Lower lobe of right lung (tissue), 2 donors: ENCODE measurements at places on chromosomes 3 and 15.

DNA sequence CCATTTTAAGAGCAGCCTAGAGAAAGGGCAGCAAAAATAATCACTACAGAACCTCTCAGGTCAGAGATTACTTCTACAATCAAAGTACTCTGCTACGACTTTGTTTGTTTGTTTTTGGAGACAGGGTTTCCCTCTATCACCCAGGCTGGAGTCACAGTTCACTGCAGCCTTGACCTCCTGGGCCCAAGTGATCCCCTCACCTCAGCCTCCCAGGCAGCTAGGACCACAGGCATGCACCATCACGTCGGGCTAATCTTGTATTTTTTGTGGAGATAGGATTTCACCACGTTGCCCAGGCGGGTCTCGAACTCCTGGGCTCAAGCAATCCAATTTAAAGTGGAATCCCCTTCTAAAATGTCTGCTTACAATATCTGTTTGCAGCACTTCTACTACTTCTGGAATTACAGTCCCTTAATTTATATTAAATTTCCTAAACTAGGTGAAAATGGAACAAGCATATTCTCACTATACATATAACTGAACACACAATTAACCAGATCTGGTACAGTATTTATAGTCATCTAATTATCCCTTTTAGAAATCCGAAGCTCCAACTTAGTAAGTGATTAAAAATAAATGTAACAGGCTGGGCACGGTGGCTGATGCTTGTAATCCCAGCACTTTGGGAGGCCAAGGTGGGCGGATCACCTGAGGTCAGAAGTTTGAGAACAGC, 4.4 kb downstream of the UACA start:
- no peaks in the 10 kb centered on the region for H3K36me3 ChIP-seq
- no peak overlapping the region for H3K4me3 ChIP-seq
- H3K4me1 ChIP-seq: peaks cover 41% of the 10 kb centered on the region
- DNase-seq: no peak
- peaks cover 18% of the 10 kb centered on the region for H3K27me3 ChIP-seq
- H3K27ac ChIP-seq: no peak overlapping the region

DNA sequence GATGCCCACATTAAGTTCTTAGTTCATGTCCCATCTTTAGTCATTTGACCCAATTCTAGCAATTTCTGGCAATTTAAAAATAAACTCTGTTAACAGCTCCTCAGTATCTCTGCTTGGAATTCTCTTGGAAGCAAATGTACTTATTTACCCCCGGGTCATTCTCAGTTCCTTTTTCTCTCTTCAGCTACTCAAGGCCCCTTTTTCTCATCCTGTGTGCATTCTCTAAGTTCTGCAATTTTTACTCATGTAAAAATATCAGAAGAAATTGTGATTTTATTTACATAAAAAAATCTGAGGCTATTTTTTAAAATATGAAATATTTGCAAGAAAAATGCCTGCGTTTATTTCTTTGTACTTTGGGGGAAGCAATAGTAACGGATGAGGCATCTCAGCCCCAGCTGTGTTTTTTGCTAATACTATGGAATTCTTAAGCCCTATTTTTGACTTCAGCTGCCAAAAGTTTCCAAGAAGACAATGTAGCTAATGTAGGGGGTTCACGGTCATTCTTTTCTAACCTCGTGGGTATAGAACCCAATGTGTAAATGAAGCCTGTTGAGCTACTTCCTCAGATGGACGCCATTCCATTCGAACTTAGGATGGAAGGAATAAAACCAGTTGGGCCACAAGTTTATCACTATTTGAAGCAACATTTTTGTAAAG, 20.0 kb downstream of the CERS3 start:
- H3K27me3 ChIP-seq: no peaks in the 10 kb centered on the region
- H3K36me3 ChIP-seq: no peaks in the 10 kb centered on the region
- H3K4me3 ChIP-seq: no peak overlapping the region
- H3K4me1 ChIP-seq: no peaks in the 10 kb centered on the region
- DNase-seq: no peak

- H3K4me3 ChIP-seq: no peak overlapping the region
- no peak for DNase-seq
- H3K36me3 ChIP-seq: peaks cover 26% of the 10 kb centered on the region
These were observed 73.2 kb downstream of the AAGAB start for GRCh38 chr15:67181221-67181639.

GRCh38 chr3:116453666-116454346, 8.5 kb upstream of the LSAMP start:
- DNase-seq: no peak
- no peaks in the 10 kb centered on the region for H3K4me1 ChIP-seq
- no peak overlapping the region for H3K27ac ChIP-seq
- H3K27me3 ChIP-seq: no peaks in the 10 kb centered on the region

DNA sequence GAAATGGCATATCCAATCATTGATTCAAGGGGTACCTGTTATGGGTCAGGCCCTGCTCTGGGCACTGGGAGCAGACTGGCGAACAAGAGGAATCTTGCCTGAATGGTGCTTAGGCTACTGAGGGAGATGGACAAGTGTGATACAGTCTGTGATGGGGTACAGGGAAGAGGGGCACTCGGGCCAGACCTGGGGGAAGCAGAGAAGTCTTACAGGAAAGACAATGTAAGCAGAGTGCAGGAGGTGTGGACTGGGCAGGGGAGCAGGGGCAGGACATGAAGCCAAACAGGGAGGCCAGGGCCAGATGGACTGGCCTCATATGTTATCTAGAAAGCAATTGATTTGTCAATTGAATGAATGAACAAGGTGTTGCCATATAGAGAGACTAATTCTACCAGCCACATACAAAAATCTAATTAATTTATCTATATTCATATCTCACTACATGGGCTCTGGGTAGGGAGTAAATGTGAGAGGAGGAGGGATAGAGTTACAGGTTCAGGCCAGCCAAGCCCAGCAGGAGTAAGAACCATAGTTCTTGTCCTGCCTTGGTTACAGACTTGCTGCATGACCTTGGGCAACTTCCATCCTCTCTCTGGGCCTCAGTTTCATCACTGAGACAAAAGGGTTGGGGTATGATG, 3.6 kb upstream of the IGDCC4 start:
- H3K27ac ChIP-seq: no peak overlapping the region
- no peak for DNase-seq
- H3K27me3 ChIP-seq: peaks cover 12% of the 10 kb centered on the region
- peaks cover 9% of the 10 kb centered on the region for H3K4me1 ChIP-seq
- H3K4me3 ChIP-seq: no peak overlapping the region
- no peaks in the 10 kb centered on the region for H3K36me3 ChIP-seq

- H3K4me3 ChIP-seq: no peak overlapping the region
- peak overlapping the region; percentile 93 for H3K27ac ChIP-seq
- H3K36me3 ChIP-seq: peaks cover 59% of the 10 kb centered on the region
- peaks cover 32% of the 10 kb centered on the region for H3K4me1 ChIP-seq
These were observed 2.8 kb upstream of the FAM131A start for GRCh38 chr3:184334470-184335158.

DNA sequence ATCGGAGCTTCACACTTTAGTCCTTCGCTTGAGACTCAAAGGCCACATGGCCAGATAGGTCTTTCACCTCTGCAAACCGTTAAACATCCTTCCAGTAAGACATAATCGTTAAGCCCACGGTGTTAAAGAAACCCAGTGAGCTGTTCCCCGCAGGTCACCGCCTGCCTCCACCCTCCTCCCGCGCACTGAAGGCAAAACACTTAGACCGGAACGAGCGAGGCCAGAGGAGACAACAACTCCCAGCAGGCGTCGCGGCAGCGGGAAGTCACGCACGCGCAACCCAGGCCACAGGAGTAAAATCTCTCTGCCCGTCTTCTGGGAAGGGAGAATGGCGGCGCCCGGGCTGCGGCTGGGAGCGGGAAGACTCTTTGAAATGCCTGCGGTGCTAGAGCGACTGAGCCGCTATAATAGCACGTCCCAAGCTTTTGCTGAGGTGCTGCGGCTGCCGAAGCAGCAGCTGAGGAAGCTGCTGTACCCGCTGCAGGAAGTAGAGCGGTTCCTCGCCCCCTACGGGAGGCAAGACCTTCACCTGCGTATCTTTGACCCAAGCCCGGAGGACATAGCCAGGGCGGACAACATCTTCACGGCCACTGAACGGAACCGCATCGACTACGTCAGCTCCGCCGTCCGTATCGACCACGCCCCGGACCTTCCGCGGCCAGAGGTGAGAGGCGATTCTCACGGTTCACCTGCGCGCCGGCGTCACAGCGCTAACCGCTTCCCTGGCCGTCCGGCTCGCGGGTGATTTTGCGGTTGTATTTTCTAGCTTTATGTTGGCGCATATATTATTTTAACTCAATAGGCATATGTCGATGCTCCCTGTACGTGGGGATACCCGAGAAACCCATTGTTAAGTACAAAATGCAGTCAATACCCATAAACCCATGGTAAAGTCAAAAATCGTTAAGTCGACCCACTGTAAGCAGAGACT, at the start of gene GTPBP8:
Gene GTPBP8 (plus strand): TSS at position 313 of the 931 bp plus-strand sequence. CDS start 16 bp downstream, at position 329.
- peak within 1 kb of the TSS; percentile 97 for H3K27ac ChIP-seq
- peak within 1 kb of the TSS; percentile 73 for H3K4me3 ChIP-seq
- peak; percentile 95 for DNase-seq
- peaks cover 18% of the 10 kb centered on the region for H3K4me1 ChIP-seq

GRCh38 chr3:148077318-148077923, 620.3 kb upstream of the AGTR1 start:
- DNase-seq: no peak
- H3K27ac ChIP-seq: no peak overlapping the region
- H3K4me3 ChIP-seq: no peak overlapping the region
- H3K27me3 ChIP-seq: no peaks in the 10 kb centered on the region
- H3K4me1 ChIP-seq: no peaks in the 10 kb centered on the region
- no peaks in the 10 kb centered on the region for H3K36me3 ChIP-seq

DNA sequence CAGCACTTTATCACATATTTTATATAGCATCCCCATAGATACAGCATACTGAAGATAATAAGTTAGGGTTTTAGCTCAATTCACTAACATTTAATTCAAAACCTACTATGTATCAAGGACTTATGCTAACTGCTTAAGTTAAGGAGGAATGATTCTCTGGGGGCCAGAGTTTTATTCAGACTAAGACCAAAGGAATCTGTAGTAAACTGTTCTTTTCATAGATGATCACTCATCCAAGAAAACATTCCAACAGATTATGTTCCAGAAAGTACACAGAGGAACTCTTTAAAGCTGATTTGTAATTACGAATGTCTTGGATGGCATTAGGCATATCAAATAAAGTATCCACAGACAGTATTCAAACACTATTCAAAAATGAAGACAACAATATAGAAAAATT, 226.4 kb downstream of the SCAPER start:
- H3K36me3 ChIP-seq: no peaks in the 10 kb centered on the region
- no peaks in the 10 kb centered on the region for H3K27me3 ChIP-seq
- no peak for DNase-seq
- no peak overlapping the region for H3K4me3 ChIP-seq
